Epithelial cell of prostate (primary cell): ENCODE measurements at places on chromosomes 6 and 20.

GRCh38 chr6:158314737-158315136, 2.5 kb downstream of the TULP4 start:
- no peak for DNase-seq

DNA sequence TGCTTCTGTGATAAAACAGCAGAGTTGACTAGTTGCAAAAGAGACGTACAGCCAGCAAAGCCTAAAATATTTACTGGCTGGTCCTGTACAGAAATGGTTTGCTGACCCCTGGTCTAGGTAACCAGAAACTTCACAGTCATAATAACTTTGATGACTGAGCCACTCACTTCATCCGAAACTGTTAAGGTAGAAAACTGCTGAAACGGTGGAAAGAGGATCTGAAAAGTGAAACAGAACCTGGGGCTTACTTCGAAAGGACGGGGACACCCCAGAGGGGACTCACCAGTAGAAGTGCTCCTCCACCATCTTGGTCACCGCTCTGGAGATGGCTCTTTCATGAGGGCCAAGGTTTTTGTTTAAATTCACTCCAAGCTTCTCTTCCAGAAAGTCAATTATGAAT, 16.4 kb downstream of the FAXC start:
- no peak for DNase-seq

DNA sequence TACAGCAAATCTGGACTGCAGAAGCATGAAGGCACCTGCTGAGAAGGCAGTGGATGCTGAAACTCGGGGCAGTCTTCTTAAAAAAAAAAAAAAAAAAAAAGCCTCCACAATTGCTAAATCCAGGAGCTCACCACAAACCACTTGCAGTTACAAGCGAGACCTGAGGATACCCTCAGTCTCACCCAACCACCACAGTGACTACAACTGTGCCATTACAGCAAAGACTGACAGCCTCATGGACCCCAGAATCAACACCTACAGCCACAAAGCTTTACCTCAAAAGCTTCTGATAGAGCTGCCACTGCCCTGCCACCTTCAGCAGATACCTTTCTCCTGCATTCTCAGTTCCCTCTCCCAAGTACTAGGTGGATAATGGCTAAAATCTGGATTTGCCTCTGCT, 9.0 kb downstream of the COL21A1 start:
- DNase-seq = no peak

DNA sequence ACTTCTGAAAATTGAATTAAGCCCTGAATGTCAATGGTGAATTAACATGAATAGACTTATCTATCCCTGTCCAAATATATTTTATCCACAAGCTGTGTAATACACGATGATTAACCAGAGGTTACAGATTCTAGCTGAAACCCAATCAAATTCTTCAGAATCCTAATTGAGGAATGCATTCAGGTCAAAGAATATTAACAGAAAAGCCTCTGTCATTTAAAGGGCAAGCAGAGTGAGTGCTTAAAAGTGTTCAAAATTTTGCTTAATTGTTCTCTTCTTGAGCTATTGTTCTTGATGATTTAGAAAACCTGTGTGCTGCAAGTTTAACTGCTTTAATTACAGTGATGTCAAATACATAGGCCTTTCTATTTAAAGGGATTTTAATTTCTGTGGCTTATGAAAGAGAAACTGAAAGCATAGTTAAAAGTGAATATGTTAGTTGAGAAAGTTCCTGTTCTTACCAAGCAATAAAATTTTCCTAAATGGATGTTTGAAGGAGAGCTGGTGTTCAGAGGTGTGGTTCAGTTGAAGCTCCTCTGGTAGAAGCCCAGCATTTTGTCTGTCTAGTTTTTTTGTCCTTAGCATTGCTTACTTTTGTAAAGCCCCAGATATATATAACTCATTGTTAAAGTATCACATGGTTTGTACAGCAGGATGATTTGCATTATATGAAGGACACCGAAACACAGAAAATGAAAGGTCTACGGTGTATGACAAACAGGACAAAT, 466.3 kb upstream of the PLCB4 start:
- DNase-seq = no peak

DNA sequence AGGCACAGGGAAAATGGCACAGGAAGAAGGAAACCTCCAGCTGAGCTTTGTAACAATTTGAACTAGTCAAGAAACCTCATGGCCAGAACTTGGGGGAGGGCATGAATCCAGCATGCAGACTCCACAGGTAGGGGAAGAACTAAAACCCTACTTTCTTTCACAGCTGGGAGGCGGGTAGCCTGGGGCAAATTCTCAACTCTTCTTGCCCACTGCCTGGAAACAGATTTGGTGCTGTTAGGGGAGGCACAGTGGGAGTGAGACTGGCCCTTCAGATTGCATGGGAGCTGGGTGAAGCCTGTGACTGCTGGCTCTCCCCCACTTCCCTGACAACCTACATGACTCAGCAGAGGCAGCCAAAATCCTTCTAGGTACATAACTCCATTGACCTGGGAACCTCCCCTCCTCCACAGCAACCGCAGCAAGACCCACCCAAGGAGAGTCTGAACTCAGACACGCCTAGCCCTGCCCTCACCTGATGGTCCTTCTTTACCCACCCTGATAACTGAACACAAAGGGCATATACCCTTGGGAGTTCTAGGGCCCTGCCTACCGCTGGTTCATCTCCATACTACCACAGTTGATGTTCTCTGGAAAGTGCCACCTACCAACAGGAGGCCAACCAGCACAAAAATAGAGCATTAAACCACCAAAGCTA, 37.2 kb upstream of the TRIM27 start:
- DNase-seq = no peak

GRCh38 chr20:59385480-59385879, 85.1 kb downstream of the EDN3 start:
- no peak for DNase-seq

- no peak for DNase-seq
Observed at GRCh38 chr6:29558439-29559079, 973 bp downstream of the UBD start.
